ENCODE measurements at places on chromosomes 7 and 10.

DNA sequence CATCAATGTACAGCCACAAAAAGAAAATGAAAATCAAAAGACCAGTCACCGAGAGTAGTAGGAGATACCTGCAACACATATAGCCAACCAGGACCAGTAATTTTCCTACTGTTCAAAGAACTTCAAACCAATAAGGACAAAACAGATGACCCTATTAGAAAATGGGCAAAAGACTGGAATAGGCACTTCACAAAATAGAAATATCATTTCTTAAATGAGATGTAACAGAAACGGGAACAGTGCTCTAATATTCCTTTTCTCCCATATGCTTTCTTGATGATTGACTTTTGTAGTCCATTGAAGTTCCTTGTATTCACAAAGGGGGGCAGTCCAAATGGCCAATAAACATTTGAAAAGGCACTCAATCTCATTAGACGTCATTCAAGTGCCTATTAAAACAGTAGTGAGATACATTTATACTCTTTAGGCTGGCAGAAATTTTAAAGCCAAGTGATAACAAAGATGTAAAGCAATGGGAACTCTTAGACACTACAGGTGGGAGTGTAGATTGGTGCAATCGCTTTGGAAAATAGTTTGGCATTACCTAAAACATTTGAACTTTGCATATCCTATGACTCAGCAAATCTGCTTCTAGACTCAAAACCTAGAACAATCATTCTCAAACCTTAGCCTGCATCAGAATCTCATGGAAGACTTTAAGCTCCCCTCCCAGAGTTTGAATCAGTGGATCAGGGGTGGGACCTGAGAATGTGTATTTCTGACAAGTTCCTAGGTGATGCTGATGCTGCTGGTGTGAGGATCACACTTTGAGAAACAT is 24.3 kb upstream of the FOXK1 start:
- DNase-seq: no peak

DNA sequence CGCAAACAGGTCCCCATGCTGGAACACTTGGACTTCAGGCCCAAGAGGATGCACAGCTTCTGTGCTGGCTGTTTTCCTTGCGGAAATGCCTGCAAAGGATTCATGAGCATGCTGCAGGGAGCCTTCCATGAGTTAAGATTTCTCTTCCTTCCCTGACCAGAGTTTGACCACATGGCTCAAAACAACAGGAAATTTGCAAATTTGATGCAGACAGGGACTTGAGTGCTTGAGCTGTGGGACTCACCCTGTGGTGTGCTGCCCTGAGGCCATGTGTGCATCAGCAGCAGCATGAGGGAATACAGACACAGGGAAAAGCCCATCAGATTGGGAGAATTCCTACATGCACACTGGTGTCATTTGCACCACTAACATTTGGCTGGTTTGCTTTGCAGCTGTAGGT is 195.4 kb downstream of the CDC14C start:
- DNase-seq: no peak

DNA sequence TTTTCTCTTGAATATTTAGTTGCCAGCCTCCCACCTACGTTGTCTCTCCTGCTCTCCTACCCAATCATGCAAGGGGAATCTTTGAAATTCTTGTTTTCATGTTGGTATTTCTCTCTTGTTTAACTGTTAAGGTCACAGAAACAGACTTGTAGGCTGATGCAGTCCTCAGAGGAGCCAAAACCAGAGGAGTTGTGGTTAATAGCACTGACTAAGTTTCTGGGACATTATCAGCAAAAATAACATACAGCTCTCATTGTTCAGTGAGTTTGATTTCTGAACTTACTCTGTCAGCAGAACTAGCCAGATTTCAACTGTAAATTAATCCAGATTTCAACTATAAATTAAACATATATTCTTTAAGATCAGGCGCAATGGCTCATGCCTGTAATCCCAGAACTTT is 11.1 kb upstream of the CUL1 start:
- DNase-seq: no peak

DNA sequence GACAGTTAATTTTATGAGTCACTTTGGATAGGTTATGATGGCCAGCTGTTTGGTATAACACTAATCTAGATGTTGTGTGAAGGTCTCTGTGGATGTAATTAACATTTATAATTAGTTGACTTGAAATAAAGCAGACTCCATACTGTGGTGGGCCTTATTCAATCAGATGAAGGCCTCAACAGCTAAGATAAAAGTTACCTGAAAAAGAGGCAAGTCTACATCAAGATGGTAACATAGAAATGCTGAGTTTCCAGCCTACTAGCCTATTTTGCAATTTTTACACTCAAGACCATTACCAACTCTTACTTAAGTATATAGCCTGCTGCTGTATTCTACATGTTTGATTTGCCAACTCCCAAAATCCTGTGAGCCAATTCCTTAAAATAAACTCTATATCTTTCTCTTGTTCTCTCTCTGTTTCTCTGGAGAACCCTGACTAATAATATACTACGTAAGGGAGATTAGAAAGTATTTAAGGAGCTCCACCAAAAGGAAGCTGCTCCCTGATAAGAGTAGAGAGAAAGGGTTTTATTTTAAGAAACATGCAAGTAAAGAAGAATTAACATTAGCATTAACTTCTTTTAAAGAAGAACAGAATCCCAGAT is 42.7 kb downstream of the ZNF438 start:
- DNase-seq: no peak

DNA sequence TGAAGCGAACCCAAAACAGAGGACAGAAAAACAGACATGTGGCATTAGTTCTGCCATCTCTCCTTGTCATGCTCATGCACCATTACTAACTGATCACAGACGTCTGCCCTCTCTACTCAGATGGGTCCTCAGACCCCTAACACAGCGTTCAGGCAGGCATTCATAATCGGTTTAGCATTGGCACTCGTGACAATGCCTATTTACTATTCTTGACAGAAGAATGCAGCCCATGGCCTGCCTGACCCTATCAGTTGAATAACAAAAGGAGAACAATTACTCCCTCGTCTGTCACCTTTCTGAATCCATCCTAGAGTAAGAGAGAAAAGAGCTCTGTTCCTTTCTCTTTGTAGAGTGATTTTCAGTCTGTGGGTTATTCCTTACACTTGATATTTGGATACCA is 194.6 kb upstream of the PHYHIPL start:
- DNase-seq: no peak

- no peak for DNase-seq
These were observed 115.4 kb downstream of the TMEM26 start for GRCh38 chr10:61337741-61338140.

DNA sequence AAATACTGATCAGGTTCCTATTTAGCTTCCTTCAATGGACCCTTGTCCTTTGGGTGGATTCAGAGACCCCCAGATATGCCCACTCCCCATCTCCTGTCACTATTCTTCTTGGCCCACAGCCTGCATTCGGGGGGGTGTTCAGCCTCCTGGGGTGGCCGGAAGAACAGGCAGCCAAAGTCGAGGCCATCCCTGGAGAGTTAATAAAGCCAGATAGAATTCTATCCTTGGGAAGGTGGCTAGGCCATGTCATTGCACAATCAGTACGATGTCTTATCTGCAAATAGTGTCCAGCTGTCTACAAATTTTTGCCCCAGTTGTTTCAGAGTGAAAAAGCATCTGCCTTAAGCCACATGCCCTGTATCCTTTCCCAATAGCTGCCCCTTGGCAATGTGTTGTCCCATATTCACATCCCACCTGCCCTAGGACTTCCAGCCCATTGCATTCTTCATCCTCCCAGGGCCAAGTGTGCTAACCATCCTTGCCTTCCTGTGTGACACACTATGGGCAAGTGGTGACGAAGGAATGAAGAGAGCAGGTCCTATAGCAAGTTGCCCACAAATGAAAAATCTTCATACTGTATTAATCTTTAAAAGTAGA is 9.9 kb upstream of the FAM107B start:
- no peak for DNase-seq

DNA sequence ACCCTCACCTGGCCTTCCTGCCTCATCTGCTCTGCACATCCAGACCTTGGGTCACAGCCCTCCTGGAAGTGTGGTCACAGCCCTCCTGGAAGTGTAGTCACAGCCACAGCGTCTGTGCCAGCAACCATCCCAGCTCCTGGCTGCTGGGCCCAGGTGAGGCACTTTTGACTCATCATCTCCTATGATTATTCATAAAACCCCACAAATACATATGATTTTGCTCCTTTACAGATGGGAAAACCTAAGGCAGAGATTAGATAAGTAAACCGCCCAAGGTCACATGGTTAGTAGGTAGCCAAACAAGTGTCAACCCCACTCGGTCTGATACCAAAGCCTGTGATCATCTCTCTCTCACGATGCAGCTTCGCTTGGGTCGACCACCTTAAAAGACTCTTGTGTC is 94.3 kb downstream of the PRLHR start:
- DNase-seq: no peak

DNA sequence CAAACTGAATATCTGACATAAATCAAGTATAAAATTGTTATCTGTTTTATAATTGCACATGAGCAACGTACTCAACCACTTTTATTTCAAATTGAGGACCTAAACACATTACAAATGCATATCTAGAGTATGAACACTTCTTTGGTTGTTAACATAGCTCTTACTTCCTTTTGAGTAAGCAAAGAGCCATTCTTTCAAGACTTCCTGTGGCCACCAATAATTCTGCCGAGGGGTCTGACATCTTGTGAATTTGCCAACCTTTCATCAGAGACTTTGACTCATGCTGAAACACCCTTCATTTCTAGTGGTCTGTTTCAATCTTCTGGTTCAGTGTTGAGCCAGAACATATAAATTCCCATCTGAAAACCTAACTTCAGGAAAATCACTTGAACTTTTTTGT is 59.4 kb downstream of the CDK14 start:
- DNase-seq: no peak

GRCh38 chr7:93821463-93821862 is 69.1 kb downstream of the TFPI2 start:
- DNase-seq: no peak

- no peak for DNase-seq
These were observed 37.3 kb downstream of the HBP1 start for GRCh38 chr7:107206136-107206535.

GRCh38 chr7:44306606-44307005 is 18.8 kb downstream of the CAMK2B start:
- DNase-seq: no peak

DNA sequence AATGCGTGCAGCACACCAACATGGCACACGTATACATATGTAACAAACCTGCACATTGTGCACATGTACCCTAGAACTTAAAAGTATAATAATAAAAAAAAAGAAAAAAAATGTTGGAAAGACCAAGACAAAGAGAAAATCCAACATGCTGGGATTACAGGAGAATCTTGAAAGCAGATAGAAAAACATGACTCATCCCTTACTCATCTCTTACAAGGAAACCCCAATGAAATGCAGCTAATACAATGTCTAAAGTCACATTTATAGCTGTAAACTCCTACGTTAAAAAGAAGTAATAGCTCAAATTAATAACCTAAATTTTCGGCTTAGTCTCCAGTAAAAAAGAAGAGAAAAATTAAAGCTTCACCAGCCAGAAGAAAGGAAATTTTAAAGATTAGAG is 47.5 kb upstream of the DGKB start:
- DNase-seq: no peak

GRCh38 chr10:53406532-53406931 is 633.9 kb upstream of the MBL2 start:
- DNase-seq: no peak

Measured in femur (tissue), 1 donor.